Dorsolateral prefrontal cortex (tissue), 122 donors: ENCODE measurements at places on chromosomes 11 and 22.

- no peak for DNase-seq
Observed at GRCh38 chr11:88631497-88631896, 294.0 kb upstream of the CTSC start.

GRCh38 chr11:70226967-70227366 lies 23.9 kb downstream of the FADD start:
- no peak for DNase-seq

DNA sequence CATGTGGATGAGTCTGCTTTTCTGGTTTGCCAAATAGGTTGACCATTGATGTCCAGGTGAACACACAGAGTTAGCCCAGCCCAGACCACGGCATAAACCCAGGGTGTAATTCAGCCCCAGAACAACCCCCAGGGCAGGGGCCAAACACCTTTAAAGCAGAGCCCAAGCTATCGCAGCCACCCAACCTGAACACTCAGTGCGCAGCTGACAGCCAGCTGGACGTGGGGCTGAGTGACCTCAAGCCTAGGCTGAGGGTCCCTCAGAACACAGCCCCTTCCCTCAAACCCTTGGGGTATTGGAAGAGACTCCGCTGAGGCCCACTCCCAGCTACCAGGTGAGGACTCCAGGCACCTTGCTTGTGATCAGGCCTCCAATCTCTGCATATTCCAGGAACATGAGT lies 161.5 kb upstream of the NECTIN1 start:
- DNase-seq: no peak

- no peak for DNase-seq
Observed at GRCh38 chr11:70948855-70949531, 303.4 kb downstream of the SHANK2 start.

DNA sequence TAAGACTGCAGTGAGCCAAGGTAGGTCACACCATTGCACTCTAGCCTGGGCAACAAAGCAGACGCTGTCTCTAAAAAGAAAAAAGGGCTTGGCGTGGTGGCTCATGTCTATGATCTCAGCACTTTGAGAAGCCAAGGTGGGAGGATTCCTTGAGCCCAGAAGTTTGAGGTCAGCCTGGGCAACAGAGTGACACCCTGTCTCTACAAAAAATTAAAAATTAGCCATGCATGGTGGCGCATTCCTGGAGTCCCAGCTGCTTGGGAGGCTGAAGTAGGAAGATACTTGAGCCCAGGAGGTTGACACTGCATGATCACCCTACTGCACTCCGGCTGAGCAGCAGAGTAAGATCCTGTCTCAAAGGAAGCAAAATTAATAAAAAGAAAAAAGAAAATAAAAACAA lies 38.9 kb upstream of the RDX start:
- no peak for DNase-seq

DNA sequence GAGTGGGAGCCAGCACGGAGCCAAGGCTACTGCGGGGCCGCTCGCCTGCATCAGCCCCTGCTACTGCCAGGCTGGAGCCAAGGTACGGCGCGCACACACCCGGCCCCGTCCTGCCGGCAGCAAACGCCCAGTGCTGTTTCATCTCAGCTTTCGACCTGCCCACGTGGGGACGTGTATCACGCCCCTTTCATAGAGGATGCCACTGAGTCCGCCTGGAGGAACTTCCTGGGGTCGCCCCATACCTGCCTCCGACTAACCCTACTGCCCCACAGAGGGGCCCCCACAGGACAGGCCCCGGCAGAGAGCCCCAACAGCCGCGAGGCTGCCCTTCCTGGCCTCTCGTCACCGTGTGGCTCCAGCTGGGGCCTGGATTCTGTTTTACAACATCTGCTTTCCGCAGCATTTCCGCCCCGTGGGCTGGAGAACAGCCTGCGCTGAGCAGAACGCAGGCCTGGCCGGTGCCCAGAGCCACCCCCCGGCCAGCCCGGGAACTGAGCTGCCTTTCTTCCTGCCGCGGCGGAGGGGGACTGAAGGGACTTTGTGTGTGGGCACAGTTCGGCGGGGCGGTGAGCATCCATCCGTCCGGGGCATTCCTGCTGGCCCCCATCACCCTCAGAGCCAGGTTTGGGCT lies 22.9 kb upstream of the ARHGAP8 start:
- DNase-seq: peak; percentile 67

- DNase-seq: no peak
Observed at GRCh38 chr11:14232652-14233051, 126.3 kb downstream of the RRAS2 start.

- no peak for DNase-seq
Observed at GRCh38 chr22:19358195-19358594, 66.7 kb upstream of the CLTCL1 start.

DNA sequence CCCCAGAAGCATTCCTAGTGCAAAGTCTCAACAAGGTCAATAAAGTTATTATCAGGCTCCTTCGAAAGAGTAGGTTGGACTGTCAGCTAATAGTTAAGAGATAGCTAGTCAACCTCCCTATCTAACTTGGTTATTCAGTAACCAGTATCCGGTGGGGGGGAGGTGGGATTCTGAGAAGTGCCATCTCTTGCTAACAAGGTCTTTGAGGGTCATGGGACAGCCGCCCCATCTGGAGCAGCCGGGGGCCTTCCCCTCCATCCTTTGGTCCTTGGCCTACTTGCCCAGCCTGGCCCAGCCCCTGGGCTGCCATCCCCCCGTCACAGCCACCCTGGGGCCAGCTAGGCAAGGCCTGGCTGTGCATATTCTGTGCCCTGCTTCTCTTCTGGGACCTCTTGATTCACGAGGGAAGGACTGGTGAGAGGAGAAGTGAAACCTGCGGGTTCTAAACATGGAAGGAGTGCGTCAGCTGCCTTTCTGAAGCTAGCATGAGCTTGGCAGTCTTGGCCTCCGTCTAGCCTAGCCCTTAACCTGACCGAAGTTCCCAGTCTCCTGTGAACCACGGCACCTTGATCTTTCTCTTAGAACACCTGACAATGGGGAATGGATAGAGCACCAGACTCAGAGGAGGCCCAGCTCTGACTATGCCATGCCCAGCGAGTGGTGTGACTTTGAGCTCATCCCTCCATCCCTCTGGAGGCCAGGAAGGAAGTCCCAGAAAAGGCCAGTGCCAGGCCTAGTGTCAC lies 9.3 kb downstream of the SLC37A2 start:
- no peak for DNase-seq

GRCh38 chr11:123425367-123425766 lies 4.7 kb upstream of the GRAMD1B start:
- DNase-seq: no peak

GRCh38 chr22:35313311-35314121 lies 13.8 kb downstream of the TOM1 start:
- DNase-seq: no peak

DNA sequence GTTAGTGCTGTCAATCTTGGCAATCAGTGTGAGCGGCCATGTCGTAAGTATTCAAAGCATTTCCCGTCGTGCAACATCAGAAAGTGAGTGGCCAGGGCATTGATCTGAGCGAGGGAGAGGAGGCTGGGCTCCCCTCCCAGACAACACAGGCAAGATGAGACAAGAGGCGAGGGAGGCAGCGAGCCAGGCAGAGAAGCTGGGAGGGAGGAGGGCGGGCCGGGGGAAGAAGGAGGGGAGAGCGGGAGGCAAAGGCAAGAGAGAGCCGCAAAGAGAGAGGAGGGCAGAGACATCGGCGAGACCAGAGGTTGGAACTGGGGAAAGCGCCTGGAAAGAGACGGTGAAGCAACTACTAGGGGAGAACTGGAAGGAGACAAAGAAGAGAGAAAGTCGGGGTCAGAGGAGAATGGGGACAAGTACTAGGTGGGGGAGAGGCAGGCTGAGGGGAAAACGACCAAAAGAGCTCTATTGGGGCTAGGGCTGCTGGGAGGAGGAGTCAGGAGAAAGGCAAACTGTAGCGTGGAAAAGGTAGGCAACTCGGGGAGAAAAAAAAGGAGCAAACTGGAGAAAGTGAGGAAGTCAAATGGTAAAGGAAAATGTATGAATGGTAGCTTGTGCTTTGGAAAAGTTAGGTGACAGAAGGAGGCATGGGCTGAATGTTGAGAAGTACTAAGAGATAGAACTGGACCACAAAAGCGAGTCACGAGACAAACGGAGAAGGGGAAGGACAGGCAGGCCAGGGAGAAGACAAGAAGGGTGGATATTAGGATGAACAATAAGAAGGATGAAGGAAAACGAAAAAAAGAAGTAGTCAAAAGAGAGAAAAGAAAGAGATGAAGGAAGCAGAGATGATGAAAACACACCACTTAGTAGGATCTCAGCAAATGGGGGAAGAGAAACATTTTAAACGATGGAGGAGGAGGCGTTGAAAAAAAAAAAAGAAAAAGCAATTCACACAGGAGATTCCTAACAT lies 130.5 kb upstream of the C11orf58 start:
- no peak for DNase-seq

DNA sequence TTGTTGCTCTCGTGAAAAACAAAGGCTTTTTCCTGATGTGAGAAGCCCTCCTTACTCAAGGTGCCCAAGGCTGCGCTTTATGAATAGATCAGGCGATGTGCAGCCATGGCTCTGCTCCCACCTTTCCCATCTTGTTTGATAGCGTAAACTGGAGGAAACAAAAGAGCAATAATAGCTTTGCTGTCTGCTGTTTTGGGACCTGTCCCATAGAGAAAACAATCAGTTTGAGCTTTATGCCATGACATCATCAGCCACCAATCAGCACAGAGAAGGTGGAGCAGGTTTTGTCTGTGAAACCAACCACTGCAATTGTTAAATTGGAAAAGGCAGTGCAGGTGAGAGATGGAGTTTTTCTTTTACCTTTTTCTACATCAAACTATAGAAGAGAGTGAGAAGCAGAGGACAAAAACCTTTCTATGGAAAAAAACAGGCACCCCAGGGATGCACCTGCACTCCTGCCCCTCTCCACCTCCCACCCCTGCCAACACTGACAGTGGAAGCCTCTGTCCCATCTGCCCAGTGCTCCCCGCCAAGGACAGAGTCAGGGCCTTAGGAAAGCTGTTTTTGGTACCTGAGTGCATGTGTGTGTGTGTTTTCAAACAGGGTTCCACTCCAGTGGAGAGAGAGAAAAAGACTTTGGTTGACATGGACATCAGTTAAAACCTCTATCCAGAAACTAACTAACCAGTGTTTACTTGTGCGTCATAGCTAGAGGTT lies 80.7 kb downstream of the MICAL3 start:
- DNase-seq: peak; percentile 76

DNA sequence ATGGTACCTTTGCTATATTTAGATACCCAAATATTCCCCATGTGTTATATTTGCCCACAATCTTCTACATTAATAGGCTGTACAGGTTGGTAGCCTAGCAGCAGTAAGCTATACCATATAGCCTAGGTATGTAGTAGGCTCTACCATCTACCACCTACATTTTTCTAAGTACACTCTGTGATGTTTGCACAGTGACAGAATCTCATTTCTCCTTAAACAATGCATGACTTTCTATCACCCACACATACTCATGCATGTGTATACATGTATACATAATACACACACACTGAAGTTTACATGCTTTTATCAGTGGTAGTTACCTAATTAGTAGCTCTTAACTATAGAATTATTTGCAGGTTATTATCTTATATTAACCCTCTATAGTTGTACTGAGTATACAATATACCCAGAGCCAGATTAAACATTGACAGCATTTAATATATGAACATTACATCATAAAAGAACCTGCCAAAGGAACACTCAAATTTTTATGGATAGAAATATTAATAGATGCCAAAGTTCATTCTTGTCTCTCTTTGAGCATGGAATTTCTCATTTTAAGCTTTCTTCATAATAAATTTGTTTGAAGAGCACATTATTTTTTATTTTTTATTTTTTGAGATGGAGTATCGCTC lies 51.4 kb downstream of the ELP4 start:
- no peak for DNase-seq

DNA sequence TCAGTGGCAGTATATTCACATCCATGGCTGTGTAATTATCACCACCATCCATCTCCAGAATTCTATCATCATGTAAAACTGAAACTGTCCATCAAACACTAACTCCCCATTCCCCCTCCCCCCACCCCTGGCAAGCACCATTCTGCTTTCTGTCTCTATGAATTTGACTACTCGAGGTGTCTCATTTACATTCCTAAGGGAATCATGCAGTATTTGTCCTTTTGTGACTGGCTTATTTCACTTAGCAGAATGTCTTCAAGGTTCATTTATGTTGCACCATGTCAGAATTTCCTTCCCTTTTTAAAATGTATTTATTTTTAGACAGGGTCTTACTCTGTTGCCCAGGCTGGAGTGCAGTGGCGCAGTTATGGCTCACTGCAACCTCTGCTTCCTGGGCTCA lies 20.3 kb downstream of the DERL3 start:
- DNase-seq: no peak

DNA sequence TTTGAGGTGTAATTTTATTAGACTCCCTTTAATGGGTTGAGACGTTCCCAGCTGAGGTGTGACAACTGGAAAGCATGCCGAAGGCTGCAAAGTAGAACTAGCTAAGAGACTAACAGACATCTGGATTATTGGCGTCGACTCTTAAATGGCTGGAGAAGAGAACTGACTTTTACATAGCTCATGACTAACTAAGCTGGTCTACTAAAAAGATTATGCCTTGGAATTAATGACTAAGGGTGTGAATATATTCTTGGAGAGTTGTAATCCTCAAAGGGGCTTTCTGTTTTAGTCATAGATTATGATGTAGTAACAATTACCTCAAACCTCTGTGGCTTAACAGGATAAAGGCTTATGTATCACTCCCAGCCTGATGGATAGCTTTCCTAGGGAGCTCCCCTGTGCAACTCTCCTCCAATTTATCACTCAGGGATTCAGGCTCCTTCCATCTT lies 39.5 kb upstream of the SLC5A12 start:
- no peak for DNase-seq

DNA sequence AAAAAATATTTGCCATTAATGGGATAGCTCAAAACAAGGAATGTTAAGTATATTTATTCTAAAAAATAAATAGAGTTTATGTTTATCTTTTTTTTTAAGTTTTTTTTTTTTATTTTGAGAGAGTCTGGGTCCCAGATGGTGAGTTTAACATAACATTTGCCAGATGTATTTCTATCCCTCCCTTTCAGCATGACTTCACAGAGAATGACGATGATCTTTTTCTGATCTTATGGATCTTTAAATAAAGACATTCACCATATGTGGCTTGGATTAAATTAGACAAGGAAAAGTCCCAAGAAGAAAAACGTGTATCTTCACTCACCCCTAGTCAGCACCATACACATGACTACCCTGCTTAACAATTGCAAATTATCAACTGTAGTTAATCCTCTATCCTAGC lies 839.8 kb upstream of the CNTN5 start:
- DNase-seq: no peak

GRCh38 chr11:65473278-65473860 lies 25.5 kb upstream of the MALAT1 start:
- DNase-seq: no peak

DNA sequence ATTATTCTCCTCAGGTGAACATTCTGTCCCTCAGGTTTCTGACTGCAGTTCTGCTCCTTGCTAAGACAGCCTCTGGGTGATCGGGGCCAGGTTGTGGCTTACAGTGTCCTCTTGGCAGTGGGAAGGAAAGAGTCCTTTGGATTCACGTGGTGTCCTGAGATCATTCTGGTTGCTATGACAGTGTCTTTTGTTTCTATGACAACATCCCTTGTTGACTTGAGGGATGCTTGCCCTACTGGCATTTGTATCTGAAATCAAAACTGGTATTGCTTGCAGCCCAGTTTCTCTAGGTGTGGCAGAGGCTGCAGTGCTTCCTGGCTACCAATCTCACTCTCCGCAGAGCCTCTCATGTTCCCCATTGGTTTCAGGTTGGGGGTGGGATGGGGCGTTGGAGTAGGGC lies 151.8 kb upstream of the CCDC90B start:
- DNase-seq: no peak

- DNase-seq: no peak
Observed at GRCh38 chr11:3686751-3687150, 15.6 kb upstream of the CHRNA10 start.

- DNase-seq: no peak
Observed at GRCh38 chr11:65844231-65844872, 10.6 kb downstream of the SNX32 start.

GRCh38 chr11:86743223-86744118 lies 56.9 kb upstream of the PRSS23 start:
- peak; percentile 52 for DNase-seq
